Left lung (tissue), 14 donors: ENCODE measurements at places on chromosomes 11 and 22. TPM values are rescaled to one million over a fixed set of nuclear protein-coding genes. Genes with fewer than 3 reads are reported as not detected.

DNA sequence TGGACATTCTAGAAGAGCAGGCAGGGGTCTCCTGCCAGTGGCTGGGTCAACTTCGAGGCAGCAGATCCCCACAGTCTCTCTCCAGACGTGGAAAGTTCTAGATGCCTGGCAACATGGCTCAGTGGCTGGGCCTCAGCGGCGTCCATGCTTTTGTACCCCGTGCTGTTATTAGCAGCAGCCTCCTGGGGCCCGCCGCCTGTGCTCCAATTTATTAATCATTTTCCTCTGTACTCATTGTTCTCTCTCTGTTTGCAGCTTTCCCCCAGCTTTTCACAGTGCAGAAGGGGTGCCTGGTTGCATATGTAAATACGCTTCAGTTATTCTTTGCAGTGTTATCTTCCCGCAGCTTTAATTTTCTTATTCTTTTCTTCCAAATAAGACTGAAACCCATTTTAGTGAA, 515.1 kb downstream of the TBC1D22A start:
- no peak for DNase-seq

DNA sequence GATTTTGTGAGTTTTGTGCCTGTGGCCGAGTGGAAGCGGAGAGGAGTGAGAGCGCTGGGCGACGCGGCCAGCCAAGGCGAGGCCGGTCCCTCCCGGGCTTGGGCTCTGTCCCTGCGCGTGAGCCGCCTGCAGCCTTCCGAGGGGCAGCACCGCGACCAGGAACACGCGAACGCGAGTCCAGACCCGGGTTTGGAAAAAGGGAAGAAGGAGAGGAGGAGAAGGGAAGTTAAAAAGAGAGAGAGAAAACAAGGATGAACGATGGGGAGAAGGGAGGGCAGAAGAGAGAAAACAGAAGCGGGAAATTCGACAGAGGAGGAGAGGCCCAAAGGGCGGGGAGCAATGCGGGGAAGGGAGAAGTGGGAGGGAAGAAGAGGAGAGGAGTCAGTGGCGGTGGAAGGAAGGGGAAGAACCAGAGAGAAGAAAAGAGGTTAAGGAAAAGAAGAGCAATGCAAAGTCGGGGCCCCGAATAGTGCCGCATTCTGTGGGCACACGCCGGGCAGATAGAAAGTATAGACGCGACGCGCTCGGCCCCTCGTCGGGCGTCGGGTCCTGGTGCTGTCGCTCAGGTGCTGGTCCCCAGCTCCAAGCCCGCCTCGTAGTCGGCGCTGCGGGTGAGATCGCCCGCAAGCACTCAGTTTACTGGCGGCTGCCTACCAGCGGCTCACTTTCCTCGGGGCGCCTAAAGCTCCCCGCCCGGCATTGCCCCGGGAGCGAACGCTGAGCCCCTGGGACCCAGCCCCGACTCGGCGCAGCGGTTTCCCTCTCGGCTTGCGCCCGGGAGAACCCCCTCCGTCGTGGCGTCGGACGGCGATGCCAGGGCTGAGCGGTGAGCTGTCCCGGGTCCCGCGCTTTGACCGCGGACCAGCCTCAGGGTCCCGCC, 2.8 kb upstream of the BARX2 start:
- DNase-seq, result peak; percentile 72

GRCh38 chr11:57251491-57252104, 14.5 kb upstream of the APLNR start:
- DNase-seq, result no peak

DNA sequence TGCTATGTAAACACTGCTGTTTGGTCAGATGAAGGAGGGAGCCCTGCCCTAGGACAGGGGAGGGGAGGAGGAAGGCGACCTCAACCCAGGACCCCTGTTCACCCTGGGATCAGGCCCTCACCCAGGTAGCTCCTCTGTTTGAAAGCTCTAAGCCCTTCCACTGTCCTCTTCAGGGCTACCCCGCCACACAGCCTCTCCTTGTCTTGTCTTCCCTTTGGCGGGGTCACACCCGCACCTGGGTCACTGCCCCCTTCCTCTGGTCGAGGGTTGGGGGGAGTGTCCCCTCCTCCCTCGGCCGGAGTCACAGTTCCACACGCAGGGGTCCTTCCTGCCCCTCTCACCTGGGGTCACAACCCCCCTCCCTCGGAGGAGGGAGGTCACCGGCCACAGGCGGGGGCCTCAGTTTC, 463 bp upstream of the PTPMT1 start:
- no peak for DNase-seq

- DNase-seq, result no peak
Observed at GRCh38 chr22:46672731-46673130, 52.5 kb downstream of the GRAMD4 start.

DNA sequence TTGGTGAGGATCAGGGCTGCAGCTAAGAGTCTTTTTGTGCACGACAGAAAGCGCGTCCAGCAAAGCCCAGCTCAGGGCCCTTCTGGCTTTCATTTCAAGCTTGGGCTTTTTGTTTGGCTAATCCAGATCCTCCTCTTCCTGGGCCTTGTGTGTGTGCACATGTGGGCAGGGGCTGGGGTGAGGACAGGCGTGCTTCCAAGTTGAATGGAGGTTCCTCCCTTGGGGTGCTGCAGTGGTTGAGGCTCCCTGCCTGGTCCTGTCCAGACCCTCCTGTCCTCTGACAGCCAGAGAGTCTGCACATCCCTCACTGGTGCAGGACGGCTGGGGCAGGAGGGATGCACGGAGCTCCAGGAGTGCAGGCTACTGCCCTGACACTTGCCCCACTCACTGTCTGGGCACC, 62.0 kb upstream of the NECTIN1 start:
- DNase-seq, result no peak

GRCh38 chr11:64799623-64800302, 3.3 kb downstream of the MAP4K2 start:
- no peak for DNase-seq

CHRDL2 gene
- total RNA-seq, result 5.2 TPM

DNA sequence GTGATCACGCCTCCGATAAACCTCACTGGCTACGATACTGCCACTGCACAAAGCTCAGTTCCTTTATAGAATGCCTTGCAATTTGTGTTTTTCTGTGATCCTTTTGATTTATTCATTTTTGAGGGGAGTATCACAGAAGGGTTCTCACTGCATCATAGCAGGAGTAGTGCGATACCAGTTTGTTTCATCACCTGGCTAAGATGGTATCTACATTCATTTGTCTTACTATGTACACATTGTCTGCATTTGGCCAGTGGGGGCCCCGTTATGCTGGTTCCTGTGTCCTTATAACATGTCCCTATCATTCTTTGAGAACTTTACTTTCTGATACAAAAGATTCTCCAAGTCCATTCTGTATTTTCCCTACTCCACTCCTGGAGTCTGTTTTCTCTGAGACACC, 44.6 kb downstream of the APLP2 start:
- no peak for DNase-seq

DNAJB13 gene
- 2.1 TPM for total RNA-seq

GRCh38 chr11:129317571-129317970, 58.1 kb upstream of the BARX2 start:
- no peak for DNase-seq

GRCh38 chr11:61711498-61711897, 31.3 kb downstream of the DAGLA start:
- no peak for DNase-seq
